NCI-H774 (cell line): ENCODE measurements at places on chromosomes 4 and X.

DNA sequence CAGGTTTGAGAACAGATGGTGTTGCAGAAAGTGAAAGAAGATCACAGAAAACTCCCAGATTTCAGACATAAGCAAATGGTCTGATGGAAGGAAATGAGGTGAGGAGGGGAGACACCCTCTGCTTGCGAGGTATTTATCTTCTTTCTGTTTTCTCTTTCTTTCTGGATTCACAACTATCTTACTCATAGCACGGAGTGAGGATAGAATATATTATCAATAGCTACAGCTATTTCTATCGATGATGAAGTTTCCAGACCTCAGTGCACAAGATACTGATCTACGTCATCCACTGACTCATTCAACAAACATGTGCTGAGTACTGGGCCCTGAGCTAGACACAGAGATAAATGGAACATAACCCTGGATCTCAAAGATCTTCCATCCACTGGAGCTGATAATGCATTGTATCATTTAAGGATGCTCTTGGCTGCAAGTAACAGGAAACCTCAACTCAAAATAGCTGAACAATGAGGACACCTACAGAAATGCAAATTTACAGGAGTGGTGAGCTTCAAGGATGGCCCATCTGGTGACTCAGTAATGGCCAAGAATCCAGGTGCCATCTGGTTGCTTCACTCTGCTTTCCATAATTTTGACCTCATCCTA lies 21.2 kb downstream of the SLC2A9 start:
- DNase-seq: no peak

GRCh38 chr4:91015861-91016260 lies 888.7 kb downstream of the CCSER1 start:
- DNase-seq: no peak

DNA sequence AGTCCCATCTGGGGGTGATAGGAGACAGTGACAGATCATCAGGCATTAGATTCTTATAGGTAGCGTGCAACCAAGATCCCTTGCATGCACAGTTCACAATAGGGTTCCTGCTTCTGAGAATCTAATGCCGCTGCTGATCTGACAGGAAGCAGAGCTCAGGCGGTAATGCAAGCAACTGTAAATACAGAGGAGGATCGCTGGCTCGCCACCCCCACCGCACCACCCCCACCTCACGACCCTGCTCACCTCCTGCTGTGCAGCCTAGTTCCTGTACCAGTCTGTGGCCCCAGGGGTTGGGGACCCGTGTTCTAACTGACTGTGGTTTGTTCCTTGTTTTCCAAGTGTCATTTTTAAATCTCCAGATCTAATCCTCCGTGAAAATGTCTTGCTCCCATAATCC lies 89.0 kb upstream of the MAPK10 start:
- DNase-seq: no peak

- DNase-seq: no peak
Observed at GRCh38 chr4:159062381-159062780, 40.5 kb upstream of the RAPGEF2 start.

- no peak for DNase-seq
Observed at GRCh38 chr4:153497091-153497531, 31.0 kb downstream of the TMEM131L start.

DNA sequence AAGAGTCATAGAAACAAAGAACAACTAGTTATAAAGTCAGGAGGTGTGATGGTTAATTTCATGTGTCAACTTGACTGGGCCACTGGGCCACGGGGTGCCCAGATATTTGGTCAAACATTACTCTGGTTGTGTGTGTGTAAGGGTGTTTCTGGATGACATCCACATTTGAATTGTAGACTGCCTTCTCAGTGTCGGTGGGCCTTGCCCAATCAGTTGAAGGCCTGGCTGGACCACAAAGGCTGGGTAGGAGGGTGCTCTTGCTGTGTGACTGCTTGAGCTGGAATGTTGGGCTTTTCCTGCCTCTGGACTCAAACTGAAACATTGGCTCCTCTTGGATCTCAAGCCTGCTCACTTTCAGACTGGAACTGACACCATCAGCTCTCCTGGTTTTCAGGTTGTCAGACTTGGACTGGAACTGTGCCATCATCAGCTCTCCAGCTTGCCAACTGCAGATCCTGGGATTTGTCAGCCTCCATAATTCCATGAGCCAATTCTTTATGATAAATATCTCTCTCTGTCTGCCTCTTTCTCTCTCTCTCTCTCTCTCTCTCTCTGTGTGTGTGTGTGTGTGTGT lies 41.4 kb downstream of the CLDN34 start:
- DNase-seq: no peak

DNA sequence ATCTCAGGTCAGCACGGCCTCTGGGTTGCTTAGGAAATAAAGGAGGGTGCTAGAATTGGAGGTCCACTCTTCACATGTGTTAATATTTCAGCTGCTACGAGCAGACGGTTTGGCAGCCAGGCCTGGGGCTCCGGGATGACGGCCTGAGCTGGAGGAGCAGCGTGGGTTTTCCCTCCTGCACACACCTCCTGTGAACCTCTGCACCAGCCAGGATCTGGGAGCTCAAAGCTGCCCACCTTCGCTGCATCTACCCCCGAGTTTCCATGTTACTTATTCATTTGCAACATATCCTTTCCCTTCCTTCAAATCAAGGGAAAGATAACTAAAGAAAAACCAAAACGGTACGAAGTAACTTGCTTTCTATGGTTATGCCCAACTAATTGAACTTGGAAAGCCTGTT lies 13.6 kb downstream of the STOX2 start:
- DNase-seq: no peak

GRCh38 chr4:25970226-25970675 lies 56.2 kb downstream of the SMIM20 start:
- no peak for DNase-seq
